ENCODE measurements at places on chromosomes 16 and 17. TPM values are rescaled to one million over a fixed set of nuclear protein-coding genes. Genes with fewer than 3 reads are reported as not detected.
A peak's percentile ranks its signal among the peaks of the same experiment; 100 is the strongest.

GRCh38 chr17:79690466-79690865 lies 40.3 kb upstream of the ENPP7 start:
- H3K36me3 ChIP-seq: no peaks in the 10 kb centered on the region
- no peak overlapping the region for H3K27ac ChIP-seq
- no peaks in the 10 kb centered on the region for H3K27me3 ChIP-seq
- no peak overlapping the region for H3K4me3 ChIP-seq
- DNase-seq: no peak
- peaks cover 1% of the 10 kb centered on the region for H3K4me1 ChIP-seq

DNA sequence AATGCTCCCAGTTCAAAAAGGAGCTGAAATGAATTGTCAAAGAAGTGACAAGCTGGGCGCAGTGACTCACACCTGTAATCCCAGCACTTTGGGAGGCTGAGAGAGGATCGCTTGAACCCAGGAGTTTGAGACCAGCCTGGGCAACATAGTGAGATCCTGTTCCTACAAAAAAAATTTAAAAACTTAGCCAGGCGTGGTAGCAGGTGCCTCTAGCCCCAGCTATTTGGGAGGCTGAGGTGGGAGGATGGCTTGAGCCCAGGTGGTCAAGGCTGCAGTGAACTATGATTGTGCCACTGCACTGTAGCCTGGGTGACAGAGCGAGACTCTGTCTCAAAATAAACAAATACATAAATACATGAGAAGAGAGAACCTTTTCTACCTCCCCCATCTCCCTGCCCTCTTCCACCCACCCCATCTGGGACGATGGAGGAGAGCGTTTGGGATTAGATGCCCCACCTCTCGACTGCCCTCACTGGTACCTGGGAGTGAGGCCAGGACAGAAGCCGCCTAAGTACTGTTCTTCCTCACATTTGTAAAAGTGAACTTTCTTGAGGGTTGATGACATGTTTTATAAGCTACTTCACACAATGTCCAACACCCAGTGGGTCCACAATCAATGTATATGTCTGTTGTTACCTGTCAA lies 2.4 kb downstream of the IL4R start:
- peak overlapping the region; percentile 37 for H3K27ac ChIP-seq
- DNase-seq: no peak
- no peak overlapping the region for H3K4me3 ChIP-seq
- peaks cover 3% of the 10 kb centered on the region for H3K36me3 ChIP-seq

DNA sequence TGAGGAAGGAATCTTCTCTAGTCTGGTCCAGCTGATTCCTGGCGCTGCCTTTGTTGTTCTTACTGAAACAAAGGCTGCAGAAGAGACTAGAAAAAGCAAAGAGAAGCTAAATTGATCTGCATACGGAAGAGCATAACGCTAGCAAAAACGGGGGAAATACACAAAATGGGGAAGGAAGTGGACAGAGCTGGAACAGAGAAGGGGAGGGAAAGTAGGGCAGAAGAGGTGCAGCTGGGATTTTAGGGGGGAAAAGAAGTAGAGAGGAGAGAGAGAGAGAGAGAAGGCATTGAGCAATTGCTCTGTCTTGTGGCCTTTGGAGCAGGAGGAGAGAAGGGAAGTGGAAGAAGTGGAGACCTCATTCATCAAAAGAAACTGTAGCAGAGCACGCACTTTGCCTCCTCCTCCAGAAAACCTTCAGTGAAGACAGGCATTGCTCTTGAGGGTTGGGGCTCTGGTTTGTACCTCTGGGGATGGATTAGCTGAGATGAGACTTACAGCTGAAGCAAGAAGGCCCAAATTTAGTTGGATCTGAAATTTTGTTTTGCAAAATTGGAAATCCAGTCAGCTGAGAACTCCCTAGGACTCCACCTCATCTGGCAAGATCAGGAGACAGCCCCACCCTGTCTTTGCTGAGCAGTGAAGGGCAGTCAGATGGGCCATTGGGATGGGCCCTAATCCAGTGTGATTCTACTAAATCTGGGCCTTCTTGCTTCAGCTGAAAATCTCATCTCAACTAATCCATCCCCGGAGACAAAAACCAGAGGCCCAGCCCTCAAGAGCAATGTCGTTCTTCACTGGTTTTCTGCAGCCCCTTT lies 55.8 kb downstream of the CDRT4 start:
- no peak overlapping the region for H3K4me3 ChIP-seq
- no peaks in the 10 kb centered on the region for H3K36me3 ChIP-seq
- DNase-seq: peak; percentile 43
- peak overlapping the region; percentile 19 for H3K27ac ChIP-seq
- no peaks in the 10 kb centered on the region for H3K27me3 ChIP-seq
- H3K4me1 ChIP-seq: peaks cover 4% of the 10 kb centered on the region

GRCh38 chr17:63550817-63551639 lies 751 bp downstream of the DCAF7 start:
- peaks cover 12% of the 10 kb centered on the region for H3K4me1 ChIP-seq
- H3K27me3 ChIP-seq: no peaks in the 10 kb centered on the region
- peaks cover 4% of the 10 kb centered on the region for H3K36me3 ChIP-seq
- DNase-seq: no peak

- no peak overlapping the region for H3K4me3 ChIP-seq
- H3K27ac ChIP-seq: no peak overlapping the region
- peaks cover 64% of the 10 kb centered on the region for H3K4me1 ChIP-seq
- H3K27me3 ChIP-seq: no peaks in the 10 kb centered on the region
Observed at GRCh38 chr17:19343671-19344151, 18.8 kb downstream of the B9D1 start.

DNA sequence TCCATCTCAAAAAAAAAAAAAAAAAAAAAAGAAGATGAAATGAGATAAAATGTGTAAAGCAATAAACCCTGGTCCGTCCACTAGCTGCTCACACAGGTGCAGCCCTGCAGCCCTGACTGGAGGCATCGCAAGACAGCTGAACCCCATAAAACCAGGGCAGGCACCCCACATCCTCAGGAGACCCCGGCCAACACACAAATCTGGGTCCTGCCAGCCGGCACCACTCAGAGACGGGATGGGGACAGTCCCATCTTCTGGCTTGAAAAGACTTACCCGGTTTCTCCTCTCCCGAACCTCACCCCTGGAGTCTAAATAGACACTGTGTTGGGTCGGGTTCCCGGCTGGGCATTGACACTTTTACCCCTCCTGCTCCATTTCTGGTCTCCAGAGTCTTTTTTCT lies 52.7 kb upstream of the TNRC6C start:
- DNase-seq: no peak
- no peaks in the 10 kb centered on the region for H3K4me1 ChIP-seq
- no peak overlapping the region for H3K4me3 ChIP-seq

DNA sequence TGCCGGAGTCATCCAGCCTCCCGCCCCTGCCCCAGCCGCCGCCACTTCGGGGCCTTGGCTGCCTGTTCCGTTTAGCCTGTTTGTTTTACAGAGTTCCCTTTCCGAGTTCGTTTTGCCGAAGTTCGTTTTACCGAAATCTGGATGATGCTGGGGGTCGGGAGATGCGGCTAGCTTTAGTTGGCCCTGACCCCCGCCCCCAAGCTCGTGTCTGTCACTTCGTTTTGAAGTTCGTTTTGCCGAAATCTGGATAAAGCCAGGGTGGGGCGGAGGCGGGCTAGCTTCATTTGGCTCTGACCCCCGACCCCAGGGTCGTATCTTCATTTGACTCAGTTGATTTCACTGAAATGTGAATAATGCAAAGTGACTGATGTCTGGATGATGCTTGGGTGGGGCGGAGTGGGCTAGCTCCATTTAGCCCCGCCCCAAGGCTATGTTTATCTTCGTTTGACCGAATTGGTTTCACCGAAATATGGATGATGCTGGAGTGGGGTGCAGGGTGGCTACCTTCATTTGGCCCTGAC lies 591 bp downstream of the PSMD7 start:
- peaks cover 32% of the 10 kb centered on the region for H3K36me3 ChIP-seq
- H3K4me1 ChIP-seq: peaks cover 11% of the 10 kb centered on the region
- H3K27me3 ChIP-seq: no peaks in the 10 kb centered on the region
- H3K4me3 ChIP-seq: peak overlapping the region; percentile 81

GRCh38 chr16:86549076-86549892 lies 5.8 kb downstream of the MTHFSD start:
- H3K36me3 ChIP-seq: peaks cover 53% of the 10 kb centered on the region
- no peaks in the 10 kb centered on the region for H3K4me1 ChIP-seq
- DNase-seq: no peak
- no peak overlapping the region for H3K4me3 ChIP-seq

- no peak for DNase-seq
- no peak overlapping the region for H3K27ac ChIP-seq
- H3K27me3 ChIP-seq: no peaks in the 10 kb centered on the region
- H3K4me3 ChIP-seq: no peak overlapping the region
Observed at GRCh38 chr17:2435181-2435741, 34.4 kb upstream of the MNT start.

- H3K27ac ChIP-seq: no peak overlapping the region
- no peaks in the 10 kb centered on the region for H3K27me3 ChIP-seq
- H3K4me3 ChIP-seq: no peak overlapping the region
- peaks cover 7% of the 10 kb centered on the region for H3K4me1 ChIP-seq
- peaks cover 46% of the 10 kb centered on the region for H3K36me3 ChIP-seq
- DNase-seq: no peak
Observed at GRCh38 chr17:32482568-32483320, 4.0 kb upstream of the CDK5R1 start.

DNA sequence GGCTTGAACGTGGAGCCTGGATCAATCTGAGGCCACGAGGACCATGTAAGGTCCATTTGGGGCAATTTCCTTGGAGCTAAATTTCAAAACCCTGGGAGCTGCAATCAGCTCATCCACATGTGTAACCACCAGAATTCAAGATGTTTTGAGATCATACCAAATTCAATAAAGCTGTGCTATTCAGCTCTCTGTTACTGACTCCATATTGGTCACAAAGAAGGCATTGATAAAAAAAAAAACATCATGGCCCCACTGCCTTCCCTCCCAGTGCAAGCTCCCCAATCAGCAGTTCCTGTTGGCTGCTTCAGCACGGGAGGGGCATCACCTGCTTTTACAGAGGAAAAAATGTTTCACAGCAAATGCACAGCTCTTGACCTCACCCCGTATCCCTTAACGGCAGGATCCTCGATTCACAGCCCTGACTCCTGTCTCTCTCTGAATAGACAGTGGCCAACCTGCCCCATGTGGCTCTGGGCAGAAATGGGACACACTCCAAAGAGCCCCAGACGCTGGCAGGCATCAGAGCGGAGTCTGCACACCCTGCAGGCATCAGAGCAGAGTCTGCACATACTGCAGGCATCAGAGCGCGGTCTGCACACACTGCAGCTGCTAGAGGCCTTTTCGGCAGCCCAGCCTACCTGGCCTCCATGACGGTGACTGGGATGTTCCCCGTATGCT lies 37.1 kb downstream of the FANCA start:
- no peak overlapping the region for H3K4me3 ChIP-seq
- peaks cover 28% of the 10 kb centered on the region for H3K36me3 ChIP-seq
- H3K27ac ChIP-seq: no peak overlapping the region

GRCh38 chr16:19522760-19523159 lies 862 bp upstream of the GDE1 start:
- DNase-seq: no peak
- H3K4me3 ChIP-seq: no peak overlapping the region
- H3K27ac ChIP-seq: no peak overlapping the region
- peaks cover 25% of the 10 kb centered on the region for H3K4me1 ChIP-seq
- H3K27me3 ChIP-seq: no peaks in the 10 kb centered on the region
- H3K36me3 ChIP-seq: peaks cover 7% of the 10 kb centered on the region

- H3K27ac ChIP-seq: no peak overlapping the region
- H3K4me1 ChIP-seq: no peaks in the 10 kb centered on the region
Observed at GRCh38 chr17:31171701-31172100, 76.9 kb downstream of the NF1 start.

DNA sequence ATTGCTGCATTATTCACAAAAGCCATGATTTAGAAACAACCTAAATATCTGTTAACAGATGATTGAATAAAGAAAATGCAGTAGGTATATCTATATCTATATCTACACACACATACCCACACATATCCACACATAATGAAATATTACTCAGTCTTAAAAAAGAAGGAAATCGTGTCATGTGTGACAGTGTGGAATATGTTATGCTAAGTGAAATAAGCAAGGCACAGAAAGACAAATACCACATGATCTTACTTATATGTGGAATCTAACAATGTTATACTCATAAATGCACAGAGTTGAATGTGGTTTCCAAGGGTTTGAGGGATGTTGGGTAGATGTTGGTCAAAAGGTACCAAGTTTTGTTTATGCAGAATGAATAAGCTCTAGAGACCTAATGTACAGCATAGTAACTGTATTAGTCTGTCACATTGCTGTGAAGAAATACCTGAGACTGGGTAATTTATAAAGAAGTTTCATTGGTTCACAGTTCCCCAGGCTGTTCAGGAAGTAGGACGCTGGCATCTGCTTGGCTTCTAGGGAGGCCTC lies 156.1 kb downstream of the FTO start:
- no peak overlapping the region for H3K4me3 ChIP-seq
- no peaks in the 10 kb centered on the region for H3K36me3 ChIP-seq
- no peak overlapping the region for H3K27ac ChIP-seq
- DNase-seq: no peak

DNA sequence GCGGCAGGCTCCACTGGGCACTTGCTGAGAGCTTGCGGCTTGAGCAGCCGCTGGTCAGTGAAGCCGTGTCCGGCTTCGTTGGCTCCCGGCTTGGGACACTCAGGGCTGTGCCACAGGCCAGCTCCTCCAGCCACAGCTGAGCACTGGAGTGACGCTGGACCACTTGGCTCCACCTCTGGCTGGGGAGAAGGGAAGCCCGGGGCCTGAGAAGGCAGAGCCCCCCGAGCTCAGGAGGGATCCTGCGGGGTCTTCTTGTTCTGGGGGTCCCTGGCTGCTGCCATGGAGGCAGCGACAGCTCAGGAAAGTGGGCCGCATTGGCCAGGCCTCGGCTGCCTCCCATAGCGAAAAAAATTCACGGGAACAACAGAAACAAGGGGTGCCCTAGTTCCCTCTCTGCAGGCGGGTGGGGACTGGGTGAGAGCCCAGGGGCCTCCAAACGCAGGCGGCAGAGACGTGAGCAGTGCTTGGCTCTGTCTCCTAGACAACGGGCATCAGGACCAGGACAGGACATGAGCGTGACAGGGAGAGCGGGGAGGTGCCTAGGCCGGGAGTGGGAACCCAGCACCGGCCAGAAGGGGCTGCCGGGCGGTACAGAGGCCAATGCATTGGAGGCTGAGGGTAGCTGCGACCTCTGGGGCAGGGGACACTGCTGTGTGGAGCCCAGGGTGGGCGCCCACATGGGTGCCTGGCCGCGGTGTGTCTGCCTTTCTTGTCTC lies 37.7 kb downstream of the SLC7A5 start:
- no peak overlapping the region for H3K27ac ChIP-seq
- H3K4me1 ChIP-seq: no peaks in the 10 kb centered on the region
- DNase-seq: no peak
- peaks cover 44% of the 10 kb centered on the region for H3K36me3 ChIP-seq

- H3K4me1 ChIP-seq: no peaks in the 10 kb centered on the region
- peaks cover 62% of the 10 kb centered on the region for H3K36me3 ChIP-seq
- DNase-seq: no peak
Observed at GRCh38 chr17:58344791-58345157, 7.2 kb downstream of the SUPT4H1 start.

GRCh38 chr17:46795379-46795952 lies 23.0 kb downstream of the WNT3 start:
- no peak for DNase-seq
- peaks cover 32% of the 10 kb centered on the region for H3K27me3 ChIP-seq
- H3K4me1 ChIP-seq: no peaks in the 10 kb centered on the region
- H3K27ac ChIP-seq: no peak overlapping the region

The VAT1L gene
- 14.8 TPM for polyA plus RNA-seq

The KRTAP4-1 gene
- polyA plus RNA-seq: not detected

The OSGIN1 gene
- 8.4 TPM for polyA plus RNA-seq

The ITGA2B gene
- polyA plus RNA-seq: 1.1 TPM

The SLC38A8 gene
- 0.12 TPM for polyA plus RNA-seq

Measured in large intestine (tissue), 12 donors.